ENCODE measurements at places on chromosomes 4 and X. TPM values are rescaled to one million over a fixed set of nuclear protein-coding genes. Genes with fewer than 3 reads are reported as not detected.

CT45A1 gene
- total RNA-seq, result not detected

MAGEA9B gene
- not detected for total RNA-seq

NAP1L5 gene
- 5.6 TPM for total RNA-seq

GPR143 gene
- not detected for total RNA-seq

FOXR2 gene
- total RNA-seq, result not detected

SLC7A11 gene
- 0.92 TPM for total RNA-seq

DNA sequence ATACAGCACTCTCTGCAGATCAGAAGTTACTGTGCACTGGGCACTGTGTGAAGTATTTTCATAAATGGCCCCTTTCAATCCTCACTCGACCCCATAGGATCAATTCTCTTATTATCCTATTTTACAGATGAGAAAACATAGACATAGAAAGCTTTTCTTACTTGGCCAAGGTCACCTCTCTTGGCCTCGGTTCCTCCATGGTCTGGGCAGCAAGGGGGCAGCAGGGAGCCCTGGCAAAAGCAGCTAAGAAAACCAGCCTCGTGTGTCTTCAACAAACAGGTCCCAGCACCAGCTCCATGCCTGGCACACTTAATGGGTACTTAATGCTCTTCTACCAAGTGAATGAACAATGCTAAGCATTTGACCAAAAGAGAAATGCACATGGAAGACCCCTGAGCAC, 34.4 kb downstream of the BST1 start:
- H3K4me1 ChIP-seq, result peaks cover 42% of the 10 kb centered on the region
- no peak overlapping the region for H3K4me3 ChIP-seq
- H3K27me3 ChIP-seq, result no peaks in the 10 kb centered on the region
- peaks cover 24% of the 10 kb centered on the region for H3K36me3 ChIP-seq
- no peak overlapping the region for H3K27ac ChIP-seq

DNA sequence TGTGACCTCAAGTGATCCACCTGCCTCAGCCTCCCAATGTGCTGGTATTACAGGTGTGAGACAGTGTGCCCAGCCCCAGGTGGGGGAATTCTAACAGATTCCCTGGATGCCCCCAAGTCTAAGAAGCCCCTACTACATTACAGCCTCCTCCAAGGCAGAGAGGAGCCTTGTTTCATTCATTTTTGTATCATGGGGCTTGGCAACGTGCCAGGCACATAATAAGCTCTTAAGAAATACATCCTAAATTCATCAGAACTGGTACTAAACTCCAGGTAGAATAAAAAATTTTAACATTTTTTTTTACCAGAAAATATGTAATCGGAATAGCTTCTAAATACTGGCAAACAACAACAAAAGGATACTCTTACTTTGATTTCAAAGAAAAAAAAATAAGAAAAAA, 127.1 kb downstream of the CHIC2 start:
- DNase-seq, result no peak
- H3K4me3 ChIP-seq, result no peak overlapping the region
- no peaks in the 10 kb centered on the region for H3K4me1 ChIP-seq

DNA sequence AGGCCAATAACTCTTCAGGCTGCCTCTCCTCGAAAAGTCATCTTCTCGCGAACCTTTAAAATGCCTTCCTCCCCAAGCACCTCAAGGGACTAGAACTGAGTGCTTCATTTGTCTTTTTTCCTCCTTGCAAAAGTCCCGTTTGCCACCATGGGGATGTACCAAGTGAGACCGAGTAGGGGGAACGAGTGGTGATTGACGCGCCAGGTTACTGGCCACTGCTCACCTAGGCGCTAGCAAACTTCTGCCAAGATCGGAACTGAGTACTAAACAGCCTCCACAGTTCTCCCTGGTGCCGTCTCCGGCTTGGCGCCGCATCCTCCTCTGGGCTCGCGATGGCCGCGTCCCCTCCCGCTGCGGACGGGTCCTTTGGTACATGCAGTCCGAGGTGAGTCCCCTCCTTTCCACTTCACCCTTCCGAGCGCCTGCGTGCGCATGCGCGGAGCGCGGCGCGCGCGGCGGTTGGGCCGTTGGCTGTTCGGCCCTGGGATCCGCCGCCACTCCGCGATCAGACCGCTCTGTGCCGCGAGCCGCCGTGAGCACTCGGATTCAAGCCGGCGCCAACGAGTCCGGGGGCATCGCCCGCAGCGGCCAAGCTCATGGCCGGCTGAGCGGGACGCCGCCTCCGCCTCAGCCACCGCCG, at the start of gene CDK16:
Gene CDK16 (plus strand): TSS at position 402 of the 640 bp plus-strand sequence. CDS start 4,877 bp downstream, outside the sequence.
- peak within 1 kb of the TSS; percentile 99 for H3K27ac ChIP-seq
- H3K36me3 ChIP-seq, result peaks cover 71% of the 10 kb centered on the region
- H3K4me3 ChIP-seq, result peak within 1 kb of the TSS; percentile 97
- H3K4me1 ChIP-seq, result peaks cover 34% of the 10 kb centered on the region
- H3K27me3 ChIP-seq, result no peaks in the 10 kb centered on the region
- DNase-seq, result peak; percentile 73

GRCh38 chrX:132365490-132365889, 123.3 kb downstream of the MBNL3 start:
- H3K27ac ChIP-seq, result no peak overlapping the region
- no peaks in the 10 kb centered on the region for H3K27me3 ChIP-seq
- no peaks in the 10 kb centered on the region for H3K36me3 ChIP-seq
- no peak overlapping the region for H3K4me3 ChIP-seq
- peaks cover 7% of the 10 kb centered on the region for H3K4me1 ChIP-seq

- no peak overlapping the region for H3K27ac ChIP-seq
- no peak for DNase-seq
- no peaks in the 10 kb centered on the region for H3K36me3 ChIP-seq
- H3K27me3 ChIP-seq, result peaks cover 30% of the 10 kb centered on the region
These were observed 266.7 kb upstream of the CLNK start for GRCh38 chr4:10951306-10951705.

DNA sequence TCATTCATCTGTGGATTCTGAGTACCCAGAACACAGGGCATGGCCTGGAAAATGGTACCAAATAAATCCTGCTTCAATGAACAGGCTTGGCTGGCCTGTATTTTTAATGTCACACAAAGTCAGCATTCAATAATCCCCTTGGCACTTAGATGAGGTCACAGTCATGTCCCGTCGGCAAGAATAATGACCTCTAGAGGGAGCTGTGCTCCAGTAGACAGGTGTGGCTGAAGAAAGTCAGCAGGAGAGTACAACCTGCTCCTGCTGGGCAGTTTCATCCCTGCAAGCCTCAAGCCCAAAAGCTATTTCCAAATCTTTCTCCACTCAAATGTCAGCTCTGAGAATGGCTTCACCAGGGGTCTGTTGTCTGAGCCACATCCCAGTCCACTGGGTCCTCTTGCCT, 404.0 kb upstream of the F9 start:
- no peaks in the 10 kb centered on the region for H3K27me3 ChIP-seq
- no peak overlapping the region for H3K27ac ChIP-seq
- no peaks in the 10 kb centered on the region for H3K4me1 ChIP-seq
- no peak overlapping the region for H3K4me3 ChIP-seq
- H3K36me3 ChIP-seq, result no peaks in the 10 kb centered on the region
- DNase-seq, result peak; percentile 6

- H3K27me3 ChIP-seq, result peaks cover 31% of the 10 kb centered on the region
- H3K27ac ChIP-seq, result no peak overlapping the region
- no peak for DNase-seq
- H3K4me1 ChIP-seq, result peaks cover 3% of the 10 kb centered on the region
These were observed 13.3 kb upstream of the ZNF827 start for GRCh38 chr4:145951931-145952330.

- H3K27ac ChIP-seq, result no peak overlapping the region
- no peaks in the 10 kb centered on the region for H3K4me1 ChIP-seq
- H3K27me3 ChIP-seq, result peaks cover 3% of the 10 kb centered on the region
- DNase-seq, result no peak
- no peaks in the 10 kb centered on the region for H3K36me3 ChIP-seq
These were observed 38.8 kb upstream of the MAD2L1 start for GRCh38 chr4:120105472-120105871.

- H3K4me3 ChIP-seq, result peak overlapping the region; percentile 99
- DNase-seq, result no peak
These were observed 531 bp downstream of the ZNF141 start for GRCh38 chr4:337932-338758.

DNA sequence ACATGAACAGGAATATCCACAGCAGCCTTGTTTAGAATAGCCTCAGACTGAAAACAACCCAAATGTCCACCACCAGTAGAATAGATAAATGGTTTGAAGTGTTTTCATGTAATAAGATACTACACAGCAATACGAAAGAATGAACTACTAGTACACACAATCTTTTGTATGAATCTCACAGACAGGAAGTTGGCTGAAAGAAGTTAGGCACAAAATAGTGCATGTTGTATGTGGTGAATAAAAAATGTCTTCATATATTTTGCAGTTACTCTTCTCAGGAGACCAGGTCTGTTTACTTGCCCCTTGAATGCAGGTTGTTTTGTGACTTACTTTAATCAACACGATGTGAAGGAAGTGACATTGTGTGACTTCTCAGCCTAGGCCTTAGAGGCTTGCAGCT, 75.9 kb upstream of the LEF1 start:
- H3K27me3 ChIP-seq, result no peaks in the 10 kb centered on the region
- peaks cover 4% of the 10 kb centered on the region for H3K36me3 ChIP-seq
- H3K4me1 ChIP-seq, result peaks cover 4% of the 10 kb centered on the region
- no peak overlapping the region for H3K4me3 ChIP-seq

DNA sequence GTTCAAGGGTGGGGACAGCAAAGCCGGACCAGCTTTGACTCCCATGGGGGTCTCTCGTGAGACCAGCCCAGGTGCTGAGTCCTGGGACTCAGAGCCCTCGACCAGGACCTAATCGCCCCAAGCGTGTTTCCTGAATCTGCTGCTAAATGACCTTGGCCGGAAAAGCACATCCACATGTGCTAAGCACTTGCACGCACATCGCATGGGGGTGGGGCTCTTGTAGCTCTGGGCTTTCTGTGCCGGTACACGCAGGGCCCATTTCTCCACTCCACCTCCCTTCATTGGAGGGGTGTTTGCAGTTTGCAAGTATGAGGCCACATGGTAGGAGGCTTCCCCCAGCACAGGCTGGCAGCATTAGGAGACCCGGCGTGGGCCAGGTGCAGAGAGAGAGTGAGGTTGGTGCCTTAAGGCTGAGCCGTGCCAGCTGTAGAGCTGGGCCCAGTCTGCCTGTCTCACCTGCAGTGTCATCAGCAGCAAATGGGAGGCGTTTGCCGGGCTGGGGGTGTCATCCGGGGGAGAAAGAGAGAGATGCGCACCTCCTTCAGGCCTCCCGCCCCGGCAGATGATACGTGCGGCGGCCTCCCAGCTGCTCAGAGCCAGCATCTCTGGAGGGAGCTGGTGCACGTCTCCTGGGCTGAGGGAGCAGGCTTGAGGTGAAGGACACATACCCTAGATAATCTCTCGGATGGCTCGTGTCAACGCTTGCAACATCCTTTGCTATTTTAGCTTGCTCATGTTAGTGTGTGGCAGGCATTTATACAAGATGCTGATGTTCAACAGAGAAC, 45.2 kb upstream of the CLCN4 start:
- H3K4me1 ChIP-seq, result peaks cover 42% of the 10 kb centered on the region
- peak overlapping the region; percentile 72 for H3K4me3 ChIP-seq
- peak overlapping the region; percentile 97 for H3K27ac ChIP-seq
- H3K27me3 ChIP-seq, result no peaks in the 10 kb centered on the region
- peak; percentile 19 for DNase-seq
